ENCODE measurements at places on chromosomes 2 and 18.

DNA sequence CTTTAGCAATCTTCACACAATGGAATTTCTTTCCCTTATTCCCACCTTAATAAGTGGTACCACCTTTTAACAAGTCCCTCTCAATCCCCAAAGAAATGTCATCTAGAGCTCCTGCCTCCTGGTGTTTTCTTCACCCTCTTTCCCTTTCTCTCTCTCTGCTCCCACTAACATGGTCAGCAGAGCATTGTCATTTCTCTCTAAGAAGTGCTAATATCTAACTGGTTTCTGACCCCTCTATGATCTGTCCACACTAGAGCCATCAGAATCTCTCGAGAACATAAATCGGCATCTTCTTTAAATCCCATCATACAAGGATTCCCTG is 161.2 kb upstream of the DTNA start:
- no peak for DNase-seq

DNA sequence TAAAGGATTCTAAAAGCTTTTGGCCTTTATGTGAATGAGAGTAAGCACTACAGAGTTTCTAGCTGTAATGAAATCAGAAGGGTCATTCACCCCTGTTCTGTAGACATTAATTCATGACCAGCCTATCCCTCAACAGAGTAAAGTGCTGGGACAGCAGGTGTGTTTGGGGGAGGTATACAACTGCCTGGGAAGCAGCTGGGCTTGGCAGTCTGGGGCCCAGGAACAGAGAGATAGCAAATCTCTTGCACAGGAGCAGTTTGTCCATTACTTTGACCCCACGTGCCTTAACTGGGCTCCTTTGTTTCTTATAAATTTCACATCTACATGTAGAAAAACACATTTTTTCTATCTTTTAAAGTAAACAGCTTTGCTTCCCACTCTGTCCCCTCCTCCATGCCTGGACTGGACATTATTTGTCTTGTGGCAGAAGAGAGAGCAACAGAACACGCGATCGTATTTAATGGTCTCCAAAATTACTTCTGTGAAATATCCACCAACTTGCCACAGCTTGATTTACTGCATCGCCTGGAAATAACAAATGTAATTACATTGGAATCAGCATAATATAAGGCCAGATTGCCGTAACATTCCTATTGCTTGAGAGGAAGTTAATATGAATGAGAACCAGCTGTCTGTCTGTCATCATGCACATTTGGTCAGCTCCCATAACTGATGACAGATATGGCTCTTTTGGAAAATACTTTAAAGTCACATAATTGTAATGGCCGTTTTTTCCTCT is 263.8 kb downstream of the RBM43 start:
- no peak for DNase-seq

GRCh38 chr2:46356991-46357390 is 59.8 kb downstream of the EPAS1 start:
- no peak for DNase-seq

DNA sequence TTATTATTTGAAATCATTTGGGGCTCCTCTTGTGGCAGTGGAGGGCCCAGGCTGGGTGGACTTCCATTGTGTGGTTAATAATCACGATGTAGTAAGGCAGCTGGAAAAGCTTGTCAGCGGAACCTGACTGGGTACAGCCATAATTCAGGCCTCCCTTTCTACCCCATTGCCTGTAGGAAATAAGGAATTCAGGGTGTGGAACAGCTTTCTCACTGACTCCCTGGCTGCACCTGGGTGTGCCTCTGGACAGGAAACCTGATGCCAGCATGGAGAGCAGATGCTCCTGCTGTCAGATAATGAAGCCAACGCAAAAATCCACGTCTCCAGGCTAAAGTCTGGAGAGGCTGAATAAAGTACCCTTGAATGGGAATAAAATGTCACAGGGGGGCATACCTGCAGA is 44.2 kb downstream of the LYPD6B start:
- DNase-seq: no peak

- DNase-seq: no peak
Measured at GRCh38 chr2:239666855-239667376, 266.1 kb upstream of the HDAC4 start.

GRCh38 chr2:50443868-50444630 is 587.9 kb downstream of the NRXN1 start:
- DNase-seq: no peak

- DNase-seq: no peak
Measured at GRCh38 chr2:119434664-119435063, 3.0 kb downstream of the TMEM37 start.

DNA sequence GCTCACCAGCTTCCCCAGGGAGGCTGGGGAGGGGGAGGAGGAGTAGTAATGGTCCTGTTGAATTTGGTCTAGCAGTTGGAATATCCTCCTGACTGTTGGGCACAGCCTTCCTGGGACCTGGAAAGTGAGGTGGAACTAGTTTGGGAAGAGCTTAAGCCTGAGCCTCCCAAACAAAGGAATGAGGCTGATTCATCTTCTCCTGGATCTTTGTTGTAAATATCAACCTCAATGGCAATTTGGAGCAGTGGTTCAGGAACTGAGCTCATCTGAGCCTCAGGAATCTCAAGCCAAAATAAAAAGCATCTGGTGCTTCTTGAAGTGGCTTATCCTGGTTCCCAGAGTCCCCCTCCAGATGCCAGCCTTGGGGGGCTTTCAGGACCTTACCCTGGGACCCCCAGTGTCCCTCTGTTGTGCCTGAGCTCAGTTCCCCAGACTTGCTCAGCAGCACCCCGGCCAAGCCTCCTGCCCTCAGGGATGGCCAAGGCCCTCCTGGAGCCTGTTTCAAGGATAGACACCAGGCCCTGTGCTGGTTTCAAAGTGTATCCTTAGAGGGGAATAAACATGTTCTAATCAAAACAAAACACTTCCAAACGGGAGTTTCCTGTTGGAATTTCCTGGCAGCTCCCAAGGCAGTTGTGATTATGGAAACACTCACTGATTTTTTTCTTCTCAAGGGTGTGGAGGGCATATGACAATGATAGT is 112.6 kb downstream of the DDX1 start:
- no peak for DNase-seq

GRCh38 chr2:230358305-230358704 is 31.3 kb downstream of the SP140L start:
- no peak for DNase-seq

DNA sequence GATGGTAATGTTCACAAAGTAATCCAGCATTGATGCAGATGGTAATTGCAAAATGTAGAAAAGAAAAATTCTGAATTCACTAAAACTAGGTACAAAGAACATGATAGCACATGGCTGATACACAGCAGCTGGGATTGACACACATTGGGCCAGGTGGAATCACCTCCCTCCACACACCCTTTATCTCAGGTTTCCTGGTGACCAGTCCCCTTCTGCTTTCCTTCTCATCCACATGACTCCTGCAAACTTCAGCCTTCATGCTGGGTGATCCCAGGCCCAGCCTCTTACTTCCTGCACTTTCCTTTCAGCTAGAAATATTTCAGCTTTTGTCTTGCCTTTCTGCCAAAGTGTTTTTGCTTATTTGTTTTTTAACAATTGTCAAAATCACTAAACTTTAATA is 246.9 kb downstream of the LNPK start:
- DNase-seq: no peak

DNA sequence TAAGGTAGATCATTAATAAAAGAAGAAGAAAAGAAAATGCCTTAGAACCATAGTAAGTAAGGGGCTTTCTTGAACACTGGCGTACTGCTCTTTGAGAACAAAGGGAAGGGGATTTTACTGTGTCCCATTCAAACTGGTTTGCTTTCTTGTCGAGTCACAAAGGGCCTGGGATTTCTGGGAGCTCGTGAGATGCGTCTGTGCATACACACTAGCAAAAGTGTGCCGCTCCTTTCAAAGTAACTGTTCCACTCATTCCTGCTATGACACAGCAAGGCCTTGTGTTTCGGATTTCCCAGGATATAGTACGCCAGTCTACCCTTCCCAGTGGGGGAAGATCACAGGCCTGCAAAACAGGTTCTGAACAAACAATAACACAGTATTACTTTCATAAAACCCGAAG is 93.0 kb downstream of the KCTD18 start:
- no peak for DNase-seq
